ENCODE measurements at places on chromosomes 1 and 21. TPM values are rescaled to one million over a fixed set of nuclear protein-coding genes. Genes with fewer than 3 reads are reported as not detected.

DNA sequence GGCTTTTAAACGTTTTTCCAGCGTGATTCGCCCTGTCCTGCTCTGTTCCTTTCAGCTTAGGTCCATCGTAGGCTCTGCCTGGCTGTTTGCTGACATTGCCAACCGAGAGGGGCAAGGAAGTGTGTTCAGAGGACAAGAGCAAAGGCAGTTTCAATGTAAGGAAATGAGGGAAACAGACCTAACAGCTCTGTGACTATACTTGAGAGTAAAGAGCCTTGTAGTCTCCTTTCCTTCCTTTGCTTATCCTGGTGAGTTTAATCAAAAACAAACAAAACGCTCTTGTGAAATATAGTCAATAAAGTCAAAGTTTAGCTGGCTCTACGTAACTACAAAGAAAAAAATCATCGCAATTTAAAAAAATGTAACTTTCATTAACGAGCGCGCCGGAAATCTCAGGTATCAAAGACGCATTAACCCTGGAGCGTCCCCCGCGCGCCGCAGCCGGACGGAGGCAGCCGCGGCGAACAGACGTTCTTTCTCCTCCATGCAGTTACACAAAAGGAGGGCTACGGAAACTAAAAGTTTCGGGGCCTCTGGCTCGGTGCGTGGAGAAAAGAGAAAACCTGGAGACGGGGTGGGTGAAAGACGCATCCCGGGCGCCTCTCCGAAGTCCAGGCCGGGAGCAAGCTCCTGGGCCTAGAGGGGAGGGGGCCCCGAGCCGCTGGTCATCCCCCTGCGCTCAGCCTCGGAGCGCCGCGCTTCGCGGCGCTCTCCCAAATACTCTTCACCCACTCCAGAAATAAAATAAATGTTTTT is 617 bp upstream of the ADGRL2 start:
- H3K27me3 ChIP-seq = no peaks in the 10 kb centered on the region
- H3K4me3 ChIP-seq = peak overlapping the region; percentile 96
- peak; percentile 82 for DNase-seq
- H3K36me3 ChIP-seq = no peaks in the 10 kb centered on the region

DNA sequence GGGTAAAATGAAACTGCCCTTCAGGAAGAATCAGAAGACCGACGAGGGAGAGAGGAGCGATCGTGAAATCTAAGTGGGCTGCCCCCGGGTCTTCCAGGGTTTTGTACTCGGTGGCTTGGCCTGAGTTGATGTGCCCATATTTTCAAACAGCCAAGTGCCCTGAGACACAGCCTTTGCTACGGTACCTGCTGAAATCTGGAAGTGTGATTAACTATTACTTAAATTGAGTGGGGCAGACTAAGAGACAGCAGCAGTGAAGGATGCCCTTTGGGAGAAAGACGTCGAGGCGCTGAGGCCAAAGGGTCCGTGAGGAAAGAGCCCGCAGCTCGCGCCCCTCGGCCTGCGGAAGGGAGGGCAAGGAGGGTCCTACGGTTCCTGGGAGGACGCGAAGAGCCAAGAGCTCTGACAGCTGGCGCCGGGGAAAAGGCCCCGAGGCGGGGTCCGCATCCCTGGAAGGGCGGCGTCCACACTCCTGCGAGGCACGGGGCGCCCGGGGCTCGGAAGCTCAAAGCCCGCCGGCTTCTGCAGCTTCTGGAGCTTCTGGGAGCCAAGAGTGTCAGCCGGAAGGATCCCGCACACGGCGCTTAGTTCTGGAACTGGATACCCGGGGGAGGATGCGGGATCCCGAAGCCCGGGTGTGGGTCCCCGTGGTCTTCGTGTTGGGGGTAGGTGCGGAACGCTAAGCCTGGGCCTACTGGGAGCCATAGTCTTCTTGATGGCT is 15.4 kb upstream of the RNU1-4 start:
- H3K36me3 ChIP-seq = no peaks in the 10 kb centered on the region
- peaks cover 4% of the 10 kb centered on the region for H3K27me3 ChIP-seq
- DNase-seq = peak; percentile 80
- H3K4me3 ChIP-seq = no peak overlapping the region
- H3K4me1 ChIP-seq = peaks cover 5% of the 10 kb centered on the region

- peak overlapping the region; percentile 57 for H3K27ac ChIP-seq
- DNase-seq = no peak
- H3K36me3 ChIP-seq = peaks cover 13% of the 10 kb centered on the region
- peaks cover 20% of the 10 kb centered on the region for H3K4me1 ChIP-seq
- no peaks in the 10 kb centered on the region for H3K27me3 ChIP-seq
Observed at GRCh38 chr1:1232796-1233566, 944 bp downstream of the B3GALT6 start.

GRCh38 chr1:101288491-101288944 is 51.7 kb downstream of the S1PR1 start:
- peak overlapping the region; percentile 8 for H3K27ac ChIP-seq
- no peaks in the 10 kb centered on the region for H3K36me3 ChIP-seq
- no peak overlapping the region for H3K4me3 ChIP-seq
- H3K27me3 ChIP-seq = peaks cover 3% of the 10 kb centered on the region
- DNase-seq = no peak
- H3K4me1 ChIP-seq = peaks cover 28% of the 10 kb centered on the region

- no peak overlapping the region for H3K27ac ChIP-seq
- no peaks in the 10 kb centered on the region for H3K27me3 ChIP-seq
- no peak for DNase-seq
- no peak overlapping the region for H3K4me3 ChIP-seq
- peaks cover 27% of the 10 kb centered on the region for H3K4me1 ChIP-seq
- no peaks in the 10 kb centered on the region for H3K36me3 ChIP-seq
Observed at GRCh38 chr1:198174297-198174696, 17.5 kb downstream of the NEK7 start.

- peaks cover 4% of the 10 kb centered on the region for H3K27me3 ChIP-seq
- no peak overlapping the region for H3K4me3 ChIP-seq
- no peak overlapping the region for H3K27ac ChIP-seq
- DNase-seq = no peak
- peaks cover 17% of the 10 kb centered on the region for H3K4me1 ChIP-seq
Observed at GRCh38 chr21:35780983-35781382, 279.3 kb downstream of the SETD4 start.

DNA sequence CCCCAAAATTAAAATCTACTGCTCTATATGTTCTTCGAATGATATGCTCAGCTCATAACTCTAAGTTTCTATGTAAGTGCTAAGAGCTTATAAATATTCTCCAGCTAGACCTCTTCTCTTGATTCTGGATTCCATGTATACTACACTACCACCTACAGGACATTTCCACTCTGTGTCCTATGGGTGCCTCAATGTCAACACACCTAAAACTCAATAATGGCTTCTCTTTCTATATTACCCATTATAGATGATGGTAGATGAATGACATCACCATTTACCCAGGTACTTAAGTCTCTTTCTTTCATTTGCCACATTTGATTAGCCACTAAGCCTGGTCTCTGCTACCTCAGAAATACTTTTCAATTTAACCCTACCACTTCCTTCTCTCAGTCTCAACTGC is 41.3 kb downstream of the TBX19 start:
- no peaks in the 10 kb centered on the region for H3K27me3 ChIP-seq
- no peak overlapping the region for H3K4me3 ChIP-seq

GRCh38 chr1:75129983-75130789 is 4.0 kb upstream of the LHX8 start:
- DNase-seq = no peak
- peaks cover 25% of the 10 kb centered on the region for H3K4me1 ChIP-seq
- H3K27me3 ChIP-seq = peaks cover 92% of the 10 kb centered on the region

DNA sequence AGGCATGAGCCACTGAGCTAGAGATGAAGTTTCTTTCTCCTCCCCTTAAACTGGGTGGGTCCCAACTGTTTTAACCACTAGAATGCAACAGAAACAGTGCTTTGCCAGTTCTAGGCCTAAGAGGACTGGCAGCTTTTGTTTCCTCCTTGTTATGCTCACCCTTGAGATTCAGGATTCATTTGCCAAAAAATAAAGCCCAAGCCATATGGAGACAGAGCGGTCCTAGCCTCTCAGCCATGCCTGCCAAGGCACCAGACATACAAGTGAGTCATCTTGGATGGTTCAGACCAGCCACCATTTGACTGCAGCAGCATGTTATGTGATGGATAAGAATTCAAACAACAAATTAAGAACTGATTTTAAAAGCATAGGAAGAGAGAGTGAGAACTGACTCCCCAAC is 38.1 kb upstream of the STUM start:
- peaks cover 11% of the 10 kb centered on the region for H3K27me3 ChIP-seq
- H3K36me3 ChIP-seq = no peaks in the 10 kb centered on the region
- DNase-seq = peak; percentile 22
- H3K4me1 ChIP-seq = no peaks in the 10 kb centered on the region
- no peak overlapping the region for H3K27ac ChIP-seq

GRCh38 chr1:151976858-151977257 is 16.8 kb downstream of the S100A10 start:
- H3K4me1 ChIP-seq = peaks cover 29% of the 10 kb centered on the region
- no peak overlapping the region for H3K4me3 ChIP-seq
- peaks cover 7% of the 10 kb centered on the region for H3K36me3 ChIP-seq
- peaks cover 3% of the 10 kb centered on the region for H3K27me3 ChIP-seq

GRCh38 chr1:43949678-43950077 is 2.9 kb downstream of the IPO13 start:
- no peak for DNase-seq
- peaks cover 43% of the 10 kb centered on the region for H3K4me1 ChIP-seq
- no peak overlapping the region for H3K4me3 ChIP-seq
- no peak overlapping the region for H3K27ac ChIP-seq

DNA sequence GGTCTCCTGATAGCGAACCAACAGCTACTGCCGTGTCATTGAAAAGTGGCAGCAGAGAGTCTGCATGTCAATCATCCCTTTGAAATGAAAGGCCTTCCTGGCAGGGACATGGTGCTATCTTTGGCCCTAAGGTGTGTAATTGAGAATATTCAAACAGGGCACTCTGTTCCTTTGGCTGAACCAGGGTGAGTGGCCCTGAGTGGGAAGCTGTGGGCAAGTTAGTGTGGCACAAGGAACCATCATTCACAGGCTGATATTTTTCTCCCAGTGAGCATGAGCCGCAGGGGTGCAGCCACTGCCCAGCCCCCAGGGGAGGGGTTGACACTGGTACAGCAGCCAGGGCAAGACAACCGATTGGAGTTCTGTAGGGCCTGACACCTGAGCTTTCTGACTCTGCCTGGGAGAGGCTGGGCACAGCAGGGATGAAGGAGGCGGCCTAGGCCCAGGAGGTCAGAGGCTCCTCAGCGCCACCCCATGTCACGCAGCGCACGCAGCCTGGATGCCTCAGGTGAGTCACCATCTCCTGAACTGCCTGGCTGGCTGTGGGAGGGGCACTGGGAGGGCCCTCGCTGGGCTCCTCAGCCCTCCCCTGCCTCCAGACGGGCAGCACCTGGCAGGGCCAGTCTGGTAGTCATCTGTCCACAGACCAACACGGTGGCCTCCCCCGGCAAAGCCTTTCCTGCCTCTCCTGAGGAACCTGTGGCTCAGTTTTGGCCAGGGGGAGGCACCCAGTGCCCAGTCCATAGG is 13.2 kb downstream of the QSOX1 start:
- peaks cover 25% of the 10 kb centered on the region for H3K4me1 ChIP-seq
- H3K4me3 ChIP-seq = no peak overlapping the region
- no peaks in the 10 kb centered on the region for H3K27me3 ChIP-seq
- peaks cover 19% of the 10 kb centered on the region for H3K36me3 ChIP-seq
- no peak for DNase-seq

GRCh38 chr1:30809514-30810263 is 52.1 kb upstream of the LAPTM5 start:
- H3K36me3 ChIP-seq = no peaks in the 10 kb centered on the region
- no peak overlapping the region for H3K4me3 ChIP-seq
- peaks cover 48% of the 10 kb centered on the region for H3K27me3 ChIP-seq
- DNase-seq = no peak
- H3K4me1 ChIP-seq = peaks cover 42% of the 10 kb centered on the region

DNA sequence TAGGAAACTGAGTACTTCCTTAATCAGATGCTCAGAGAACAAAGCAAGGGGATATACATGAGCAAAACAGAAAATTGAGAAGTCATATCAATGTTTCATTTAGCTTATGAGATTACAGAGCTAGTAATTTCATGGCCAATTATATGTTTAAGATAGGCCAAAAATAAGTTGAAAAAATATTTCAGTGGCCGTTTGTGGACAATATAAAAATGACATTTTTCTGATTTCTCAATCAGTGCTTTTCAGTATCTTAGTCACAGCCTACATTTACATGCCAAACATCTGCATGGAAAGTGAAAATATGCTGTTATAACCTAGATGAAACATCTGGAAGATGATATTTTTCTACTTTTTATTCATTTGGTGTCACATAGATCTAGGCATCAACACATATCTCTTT is 192.5 kb downstream of the HLX start:
- no peak for DNase-seq
- no peaks in the 10 kb centered on the region for H3K36me3 ChIP-seq
- no peak overlapping the region for H3K27ac ChIP-seq
- no peak overlapping the region for H3K4me3 ChIP-seq
- no peaks in the 10 kb centered on the region for H3K4me1 ChIP-seq

DNA sequence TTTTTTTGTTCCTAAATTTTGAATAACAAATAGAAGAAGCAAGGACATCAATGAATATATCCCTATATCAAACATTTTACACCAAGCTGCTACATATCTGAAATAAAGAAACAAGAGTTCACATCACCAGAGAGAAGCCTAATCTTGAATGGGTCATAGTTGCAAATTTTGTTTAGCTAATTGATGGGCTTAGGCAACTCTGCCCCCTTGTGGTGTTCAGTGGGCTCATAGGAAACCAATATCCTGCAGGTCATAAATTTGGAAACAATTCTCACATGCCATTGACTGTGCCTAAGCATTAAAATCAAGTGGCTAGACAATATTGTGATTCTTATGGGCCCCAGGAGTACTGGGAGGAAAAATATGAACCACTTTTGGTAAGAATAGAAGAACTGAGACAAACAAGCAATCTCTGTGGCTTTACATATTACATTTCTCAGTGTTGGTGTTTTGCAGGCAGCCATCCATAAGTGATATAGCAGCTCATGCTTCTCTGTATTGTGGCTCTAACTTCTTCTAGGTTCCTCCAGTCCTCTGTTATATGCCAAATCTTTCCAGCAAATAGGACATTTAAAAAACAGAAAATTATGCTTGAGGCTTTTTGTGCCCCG is 1262.8 kb upstream of the PRMT6 start:
- peaks cover 5% of the 10 kb centered on the region for H3K4me1 ChIP-seq
- no peak for DNase-seq
- no peak overlapping the region for H3K27ac ChIP-seq

Gene GCSAML
- not detected for total RNA-seq

Gene RHD
- not detected for total RNA-seq

Gene C8A
- 0.64 TPM for total RNA-seq

Gene SPRR1A
- total RNA-seq = 36.3 TPM

Gene ZBED6
- total RNA-seq = 37.4 TPM

Gene PLA2G2A
- 26.1 TPM for total RNA-seq

Gene FMO3
- total RNA-seq = 0.56 TPM

Gene SLFNL1
- total RNA-seq = 0.14 TPM
